Stimulated activated CD4-positive, alpha-beta T cell treated with anti-CD3 and anti-CD28 coated beads, TNF-alpha, amount 100 ng/mL, for 48 hours (primary cell): ENCODE measurements at places on chromosomes 3 and 15.

DNA sequence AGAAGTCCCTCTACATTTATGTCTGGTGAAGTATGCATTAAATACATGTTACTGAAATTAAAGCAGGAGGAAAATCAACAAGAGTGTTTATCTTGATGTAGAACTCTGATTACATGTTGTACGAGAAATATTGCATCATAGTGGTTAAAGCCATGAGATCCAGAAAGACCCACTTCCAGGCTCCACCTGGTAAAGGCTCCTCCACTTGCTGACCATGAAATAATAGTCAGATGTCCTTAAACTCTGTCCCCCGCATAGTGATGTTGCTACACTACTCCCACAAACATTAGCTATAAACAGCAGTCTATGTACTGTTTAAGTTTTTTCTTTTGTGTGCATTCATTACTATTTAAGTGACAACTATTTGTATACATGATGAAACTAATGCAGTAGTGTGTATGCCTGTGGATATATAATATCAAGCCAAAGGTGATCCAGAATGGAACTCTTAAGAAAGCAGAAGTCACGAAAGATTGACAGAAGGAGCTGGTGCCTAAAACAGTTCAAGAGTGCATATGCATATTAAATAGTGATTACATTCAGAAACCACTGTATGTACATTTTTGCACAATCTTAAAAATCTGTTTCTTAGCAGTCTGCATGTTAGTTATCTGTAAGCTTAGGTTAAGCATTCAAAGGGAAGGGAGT, 264.4 kb upstream of the KCNMB2 start:
- DNase-seq: no peak

DNA sequence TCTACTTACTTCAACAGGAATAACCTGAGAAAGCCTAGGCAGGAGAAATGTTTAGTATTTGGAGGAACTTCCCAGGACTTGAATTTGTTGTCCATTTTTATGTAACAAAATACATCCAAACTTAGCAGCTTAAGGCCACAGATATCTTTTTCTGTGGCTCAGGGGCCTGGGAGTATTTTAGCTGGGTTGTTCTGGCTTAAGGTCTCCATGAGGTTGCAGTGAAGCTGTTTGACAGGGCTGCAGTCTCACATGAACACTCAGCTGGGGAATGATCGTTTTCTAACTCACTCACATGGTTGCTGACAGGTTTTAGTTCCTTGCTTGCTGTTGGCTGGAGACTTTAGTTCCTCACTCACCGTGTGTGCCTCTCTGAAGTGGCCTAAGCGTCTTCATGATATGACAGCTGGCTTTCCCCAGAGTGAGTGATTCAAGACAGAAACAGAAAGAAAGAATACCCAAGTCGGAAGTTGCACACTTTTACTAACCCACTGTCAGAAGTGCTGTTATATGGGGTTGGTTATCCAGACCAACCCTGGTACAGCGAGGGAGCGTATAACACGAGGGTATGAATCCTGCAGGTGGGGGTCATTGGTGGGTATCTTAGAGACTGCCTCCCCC, 229.7 kb upstream of the TBL1XR1 start:
- DNase-seq: peak; percentile 65

GRCh38 chr3:48428572-48429316, 1.1 kb downstream of the PLXNB1 start:
- no peak for DNase-seq

DNA sequence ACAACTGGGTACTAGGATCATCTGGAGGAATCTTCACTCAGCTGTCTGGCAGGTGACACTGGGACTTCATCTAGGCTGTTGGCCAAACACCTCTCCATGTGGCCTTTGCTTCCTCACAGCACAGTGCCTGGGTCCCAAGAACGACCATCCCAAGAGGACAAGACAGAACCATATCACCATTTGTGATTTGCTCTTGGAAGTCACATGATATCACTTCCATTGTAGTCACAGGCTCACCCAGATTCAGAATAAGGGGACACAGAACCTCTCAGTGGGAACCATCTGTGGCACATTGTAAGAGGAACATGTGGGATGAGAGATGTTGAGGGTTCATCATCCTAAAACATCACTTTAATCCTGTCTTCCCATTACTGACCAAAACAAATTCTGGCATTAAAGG, 1.9 kb upstream of the PSMA4 start:
- no peak for DNase-seq

GRCh38 chr3:136818769-136819391, at the start of gene SLC35G2:
Gene SLC35G2 (plus strand): TSS chr3:136819126. CDS start chr3:136854461, 35,335 bp downstream.
- DNase-seq: no peak

GRCh38 chr3:70999730-71000129, 583.8 kb downstream of the FOXP1 start:
- DNase-seq: no peak

DNA sequence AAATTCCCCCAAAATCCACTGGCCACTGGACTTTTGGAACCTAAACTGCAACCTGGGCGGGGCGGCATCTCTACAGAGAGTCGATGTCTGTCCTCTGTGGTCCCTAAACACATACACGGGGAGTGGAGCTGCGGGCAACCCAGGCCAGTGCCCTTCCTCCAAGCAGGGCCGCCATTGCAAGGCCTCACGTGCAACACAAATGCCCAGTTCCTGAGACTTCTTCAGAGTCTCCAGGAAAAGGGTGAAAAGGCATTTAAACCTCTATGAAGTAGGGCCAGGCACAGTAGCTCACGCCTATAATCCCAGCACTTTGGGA, 4.9 kb downstream of the MUC4 start:
- DNase-seq: no peak

DNA sequence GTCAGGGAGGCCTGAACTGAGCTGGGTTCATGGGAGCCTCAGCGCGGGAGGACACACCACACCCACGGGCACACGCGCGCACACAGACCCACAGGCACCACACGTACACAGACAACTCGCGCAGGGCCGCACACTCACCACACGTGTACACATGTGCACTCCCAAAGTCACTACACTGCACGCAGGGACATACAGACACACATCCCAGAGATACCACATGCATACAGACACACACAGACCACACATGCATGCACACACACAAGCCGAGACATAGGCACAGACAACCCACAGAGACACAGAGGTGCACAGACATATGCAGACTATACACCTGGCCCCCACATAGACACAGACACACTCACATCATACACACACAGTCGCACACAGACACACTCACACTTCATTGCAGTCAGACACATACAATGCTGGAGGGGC, 1.1 kb upstream of the MGLL start:
- DNase-seq: no peak

- DNase-seq: no peak
Observed at GRCh38 chr3:134074001-134074789, 44.5 kb upstream of the SLCO2A1 start.

- no peak for DNase-seq
Observed at GRCh38 chr3:80227216-80227615, 459.4 kb upstream of the ROBO1 start.

DNA sequence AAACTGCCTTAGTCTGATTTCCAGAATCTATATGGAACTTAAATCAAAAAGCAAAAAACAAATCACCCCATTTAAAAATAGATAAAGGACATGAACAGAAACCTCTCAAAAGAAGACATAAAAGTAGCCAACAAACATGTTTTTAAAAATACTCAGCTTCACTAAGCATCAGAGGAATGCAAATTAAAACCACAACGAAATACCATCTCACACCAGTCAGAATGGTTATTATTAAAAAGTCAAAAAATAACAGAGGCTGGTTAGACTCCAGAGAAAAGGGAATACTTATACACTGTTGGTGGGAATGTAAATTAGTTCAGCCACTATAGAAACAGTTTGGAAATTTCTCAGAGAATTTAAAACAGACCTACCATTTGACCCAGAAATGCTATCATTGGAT, 367.9 kb downstream of the ZIC4 start:
- DNase-seq: no peak

- DNase-seq: no peak
Observed at GRCh38 chr3:111846717-111847116, 12.3 kb upstream of the PHLDB2 start.

DNA sequence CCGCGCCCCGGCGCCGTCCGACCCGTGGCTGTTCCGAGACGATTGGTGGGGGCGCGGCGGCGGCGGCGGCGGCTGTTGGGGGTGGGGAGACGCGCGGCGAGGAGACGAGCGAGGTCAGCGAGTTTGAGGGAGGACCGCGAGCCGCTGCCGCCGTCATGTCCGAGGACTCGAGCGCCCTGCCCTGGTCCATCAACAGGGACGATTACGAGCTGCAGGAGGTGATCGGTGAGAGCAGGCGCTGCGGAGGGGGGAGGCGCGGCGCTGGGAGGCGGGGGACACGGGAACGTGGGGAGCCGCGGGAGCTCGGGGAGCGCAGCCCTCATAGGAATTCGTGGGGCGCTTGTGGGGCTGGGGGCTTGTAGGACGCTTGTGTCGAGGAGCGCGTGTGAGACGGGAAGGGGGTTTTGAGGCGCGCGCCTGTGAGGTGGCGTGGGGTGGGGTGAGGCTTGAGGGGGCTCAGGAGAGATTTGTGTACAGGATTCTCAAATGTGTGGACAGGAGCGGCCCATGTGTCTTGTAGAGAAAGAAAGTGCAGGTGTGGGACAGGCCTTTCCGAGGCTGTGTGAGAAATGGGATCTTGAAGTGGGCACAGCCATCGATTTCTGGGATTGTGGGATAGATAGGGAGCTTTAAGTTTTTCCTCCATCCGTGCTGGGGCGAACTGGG, 518 bp downstream of the OXSR1 start:
- DNase-seq: peak; percentile 41

- DNase-seq: no peak
Observed at GRCh38 chr3:155763870-155764463, 19.1 kb upstream of the PLCH1 start.

- no peak for DNase-seq
Observed at GRCh38 chr3:40363674-40364073, 23.3 kb upstream of the ENTPD3 start.

GRCh38 chr3:74537857-74538256, 76.6 kb downstream of the CNTN3 start:
- DNase-seq: no peak

DNA sequence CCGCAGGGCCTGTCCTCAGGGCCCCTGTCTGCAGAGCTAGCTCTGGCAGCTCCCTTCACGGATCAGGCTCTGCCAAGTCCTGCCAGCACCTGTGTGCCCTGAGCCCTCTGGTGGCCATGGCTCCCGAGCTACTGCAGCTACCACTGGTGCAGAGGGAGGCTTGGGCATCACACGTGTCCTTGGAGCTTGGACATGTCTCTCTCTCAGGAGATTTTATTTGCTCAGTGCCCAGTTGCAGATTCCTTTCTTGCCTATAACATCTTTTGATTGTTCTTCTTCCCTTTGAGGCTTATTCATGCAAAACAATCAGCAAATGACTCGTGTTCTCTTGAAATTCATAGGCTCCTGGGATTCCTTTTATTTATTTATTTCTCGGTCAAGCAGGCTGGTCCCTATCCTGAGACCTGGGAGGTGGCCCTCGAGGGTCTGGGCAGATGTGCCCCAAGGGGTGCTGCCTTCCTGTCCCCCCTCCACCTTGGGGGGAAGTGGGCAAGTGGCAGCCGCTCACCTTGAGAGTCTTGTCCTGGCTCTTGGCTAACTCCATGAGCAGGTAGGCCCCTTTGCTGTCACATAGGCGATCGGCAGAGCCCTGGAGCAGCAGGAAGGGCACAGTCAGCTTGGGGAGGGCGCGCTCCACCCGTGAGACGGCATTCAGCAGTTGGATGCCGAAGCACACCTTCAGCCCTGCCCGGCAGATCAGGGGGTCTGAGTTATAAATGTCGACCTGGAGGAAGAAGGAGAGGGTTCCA, 21.9 kb downstream of the ABTB1 start:
- no peak for DNase-seq

DNA sequence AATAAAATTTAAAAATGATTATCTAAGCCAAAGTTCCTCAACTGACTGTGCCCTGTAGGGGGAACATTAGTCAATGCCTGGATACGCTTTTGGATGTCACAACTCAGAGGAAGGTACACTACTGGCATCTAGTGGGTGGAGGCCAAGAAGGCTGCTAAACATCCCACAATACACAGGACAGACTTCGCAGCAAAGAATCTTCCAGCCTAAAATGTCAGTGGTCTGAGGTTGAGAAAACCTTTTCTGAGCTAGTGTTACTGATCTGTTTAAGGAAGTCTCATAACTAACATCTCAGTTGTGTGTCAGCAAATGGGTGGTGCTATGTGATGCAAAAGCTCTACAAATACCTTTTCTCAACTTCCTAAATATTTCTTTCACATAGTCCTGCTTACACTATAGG, 20.9 kb upstream of the LDHAL6B start:
- DNase-seq: no peak

GRCh38 chr3:56133423-56133822, 334.8 kb downstream of the ERC2 start:
- DNase-seq: no peak

DNA sequence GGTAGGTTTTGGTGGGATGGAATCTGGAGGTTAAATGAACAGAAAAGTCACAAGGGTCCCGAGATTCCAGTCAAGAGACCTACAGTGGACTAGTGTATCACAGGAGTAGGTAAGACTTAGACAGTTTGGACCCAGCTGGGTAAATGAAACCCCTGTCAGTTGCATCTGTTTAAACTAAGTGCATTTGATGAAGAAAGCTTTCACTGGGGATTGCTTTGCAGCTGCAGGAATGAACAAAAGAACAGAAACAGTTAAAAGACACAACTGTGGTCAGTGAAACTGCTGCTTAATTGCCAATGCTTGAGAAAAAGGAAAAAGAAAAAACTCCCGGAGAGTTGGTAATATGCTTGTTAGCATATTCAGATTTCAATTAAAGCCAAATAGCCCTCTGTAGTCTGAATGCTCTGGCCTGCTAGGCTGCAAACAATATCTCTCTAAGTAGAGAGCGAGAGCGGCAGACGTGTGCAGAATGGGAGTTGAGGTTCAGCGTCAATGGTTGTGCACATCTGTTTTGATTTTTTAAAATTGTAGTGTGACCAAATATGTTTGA, 37.1 kb downstream of the OXNAD1 start:
- no peak for DNase-seq

GRCh38 chr3:152589644-152590043, 245.3 kb upstream of the P2RY1 start:
- no peak for DNase-seq

GRCh38 chr3:188533612-188534357, 379.8 kb downstream of the LPP start:
- DNase-seq: no peak

GRCh38 chr3:23175341-23176083, 27.6 kb upstream of the UBE2E2 start:
- DNase-seq: no peak

DNA sequence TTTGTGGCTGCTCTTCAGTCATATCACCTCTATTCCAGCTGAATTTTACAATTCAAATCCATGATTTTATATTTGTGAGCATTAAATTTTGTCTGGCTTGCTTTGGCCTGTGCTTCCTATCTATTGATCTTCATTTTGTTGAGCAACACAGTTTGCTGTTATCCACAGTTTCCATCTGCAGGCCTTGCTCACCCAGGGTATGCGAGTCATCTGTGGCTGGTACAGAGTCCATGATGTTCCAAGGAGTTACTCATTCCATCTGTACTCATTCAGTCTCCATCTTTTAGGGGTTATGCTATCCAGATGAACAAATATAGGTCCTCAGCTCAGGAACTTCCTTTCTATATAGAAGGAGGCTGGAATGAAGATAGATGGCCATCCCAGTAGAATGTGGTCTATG, 70.1 kb upstream of the CCK start:
- no peak for DNase-seq
